PC-9 (cell line): ENCODE measurements at places on chromosomes 7 and 10. TPM values are rescaled to one million over a fixed set of nuclear protein-coding genes. Genes with fewer than 3 reads are reported as not detected.

DNA sequence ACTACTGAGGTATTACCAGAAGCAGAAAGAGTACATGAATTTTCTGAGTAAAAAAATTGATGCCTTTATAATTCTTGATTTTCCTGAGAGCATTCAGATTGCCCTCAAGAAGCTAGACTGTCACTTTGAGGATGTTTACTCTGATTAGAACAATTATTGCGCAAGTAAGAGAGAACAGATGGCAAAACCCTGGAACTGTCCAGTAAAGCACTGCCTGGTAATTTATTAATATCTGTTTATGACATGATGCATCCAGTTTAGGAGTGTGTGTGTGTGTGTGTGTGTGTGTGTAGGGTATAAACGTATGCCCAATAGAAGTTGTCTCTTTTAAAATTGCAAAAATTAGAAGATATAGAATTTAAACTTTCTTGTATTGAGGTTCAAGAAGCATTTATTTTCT, 379.7 kb downstream of the PHTF2 start:
- no peaks in the 10 kb centered on the region for H3K4me1 ChIP-seq
- peaks cover 9% of the 10 kb centered on the region; the same call in 1 of the 2 replicates for H3K27me3 ChIP-seq
- H3K36me3 ChIP-seq, result no peaks in the 10 kb centered on the region
- no peak overlapping the region for H3K27ac ChIP-seq
- no peak for DNase-seq

GRCh38 chr7:4017785-4018184, 664.3 kb upstream of the FOXK1 start:
- no peak overlapping the region for H3K27ac ChIP-seq
- no peak for DNase-seq
- H3K36me3 ChIP-seq, result no peaks in the 10 kb centered on the region
- no peak overlapping the region for H3K4me3 ChIP-seq
- H3K27me3 ChIP-seq, result peaks cover 98% of the 10 kb centered on the region

DNA sequence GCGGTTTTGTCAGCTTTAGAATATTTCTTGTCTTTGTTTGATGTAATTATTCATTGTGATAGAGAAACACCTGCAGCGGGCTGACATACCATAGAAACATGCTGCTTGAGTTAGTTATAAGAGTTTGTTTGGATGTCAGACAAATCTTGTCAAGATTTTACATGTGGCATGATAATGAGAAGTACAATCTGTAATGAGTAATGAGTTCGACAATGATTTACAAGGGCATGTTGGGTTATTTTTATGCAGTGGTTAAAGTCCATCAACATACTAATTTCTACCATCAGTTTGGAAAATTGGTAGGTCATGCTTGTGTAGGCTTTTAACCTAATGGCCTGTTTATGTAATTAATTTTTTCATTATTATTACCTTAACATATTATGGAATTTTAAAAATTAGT, 31.3 kb downstream of the FZD1 start:
- H3K27me3 ChIP-seq, result no peaks in the 10 kb centered on the region
- no peaks in the 10 kb centered on the region for H3K36me3 ChIP-seq
- H3K27ac ChIP-seq, result no peak overlapping the region

GRCh38 chr10:8296090-8296733, 241.7 kb downstream of the GATA3 start:
- no peak overlapping the region for H3K27ac ChIP-seq
- H3K4me3 ChIP-seq, result no peak overlapping the region
- no peak for DNase-seq
- no peaks in the 10 kb centered on the region for H3K4me1 ChIP-seq
- H3K27me3 ChIP-seq, result no peaks in the 10 kb centered on the region

DNA sequence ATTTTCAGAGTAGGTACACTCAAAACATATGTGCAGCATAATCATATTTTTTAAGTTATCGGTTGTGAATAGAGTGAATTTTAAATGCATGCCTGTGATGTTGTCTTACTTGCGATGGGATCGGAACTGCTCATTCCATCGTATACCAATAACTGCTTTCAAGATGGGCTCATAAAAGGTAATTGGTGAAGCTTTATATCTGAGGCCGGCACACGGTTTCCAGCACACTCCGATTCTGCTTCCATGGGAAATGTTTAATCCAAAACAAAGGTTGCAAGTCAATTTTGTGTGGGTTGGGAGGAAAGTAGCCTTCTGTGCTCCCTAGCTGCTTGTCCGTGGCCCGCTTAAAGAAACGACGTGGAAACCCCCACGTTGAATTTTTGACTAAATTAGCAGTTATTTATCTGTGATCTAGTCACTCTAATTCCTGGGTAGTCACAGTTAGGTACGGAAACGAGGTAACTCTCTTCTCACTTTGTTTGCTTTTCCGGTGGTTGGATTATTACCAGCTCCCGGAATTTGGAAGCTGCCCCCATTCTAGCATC, 10.1 kb upstream of the CELF2 start:
- no peak overlapping the region for H3K27ac ChIP-seq
- no peak for DNase-seq
- no peak overlapping the region for H3K4me3 ChIP-seq
- peaks cover 34% of the 10 kb centered on the region for H3K27me3 ChIP-seq
- H3K4me1 ChIP-seq, result no peaks in the 10 kb centered on the region
- no peaks in the 10 kb centered on the region for H3K36me3 ChIP-seq

DNA sequence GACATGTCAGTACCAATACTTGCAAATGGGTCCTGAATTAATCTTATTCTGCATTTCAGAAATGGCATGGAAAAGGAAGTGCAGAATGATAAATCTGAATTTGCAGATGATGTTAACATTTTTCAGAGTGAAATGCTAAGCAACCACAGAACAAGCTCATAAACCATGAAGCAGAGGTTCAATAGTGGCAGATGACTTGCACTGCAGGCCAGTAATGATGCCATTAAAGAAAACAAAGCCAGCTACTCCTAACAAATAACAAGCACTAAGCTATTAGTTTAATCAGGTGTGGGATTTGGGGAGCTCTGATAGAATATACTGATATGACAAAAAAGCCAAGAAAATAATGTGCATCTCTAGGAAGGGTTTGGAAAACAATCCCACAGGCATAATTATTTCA, 85.4 kb downstream of the FAM13C start:
- no peak for DNase-seq
- no peak overlapping the region for H3K4me3 ChIP-seq

DNA sequence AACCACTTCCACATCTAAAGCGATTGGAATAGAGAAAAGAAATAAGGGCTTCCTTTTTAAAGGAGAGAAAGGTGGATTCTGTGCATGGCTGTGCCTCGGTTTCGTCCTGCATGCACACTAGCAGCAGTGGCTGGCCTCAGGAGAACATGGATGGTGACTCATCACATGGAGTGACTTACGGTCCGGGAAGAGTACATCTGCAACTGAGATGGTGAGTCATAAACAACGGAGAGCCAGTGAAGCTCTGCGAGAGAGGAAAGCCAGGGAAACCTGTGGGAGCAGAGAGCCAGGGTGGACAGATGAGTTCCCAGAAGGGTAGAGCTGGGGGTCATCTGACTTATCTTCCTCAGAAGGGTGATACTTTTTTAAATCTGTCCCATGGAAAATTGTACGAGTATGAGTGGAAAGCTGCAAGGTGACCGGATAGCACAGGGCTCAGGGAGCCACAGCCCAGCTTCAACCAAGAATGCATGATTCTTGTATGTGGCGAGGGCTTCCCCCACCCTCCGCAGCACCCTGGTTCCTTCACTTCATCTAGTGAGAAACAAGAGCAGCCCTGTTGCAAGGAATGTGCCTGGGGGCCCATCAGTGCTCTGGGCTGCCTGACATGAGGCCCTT, 259.1 kb downstream of the KLF6 start:
- H3K36me3 ChIP-seq, result no peaks in the 10 kb centered on the region
- peaks cover 4% of the 10 kb centered on the region; the same call in 1 of the 2 replicates for H3K4me1 ChIP-seq
- DNase-seq, result peak; percentile 71
- H3K4me3 ChIP-seq, result no peak overlapping the region
- no peaks in the 10 kb centered on the region for H3K27me3 ChIP-seq
- 0 out of 2 replicates have a peak overlapping the region, but pooled peaks have one; percentile 21 for H3K27ac ChIP-seq

PURB gene
- total RNA-seq, result 33.1 and 38.2 TPM in 2 replicates

GRCh38 chr7:129376076-129376777, 58.0 kb upstream of the STRIP2 start:
- no peak overlapping the region for H3K27ac ChIP-seq
- H3K4me1 ChIP-seq, result peaks cover 11% of the 10 kb centered on the region
- H3K27me3 ChIP-seq, result no peaks in the 10 kb centered on the region
- no peak for DNase-seq

MCM7 gene
- total RNA-seq, result 195 and 238 TPM in 2 replicates

DNA sequence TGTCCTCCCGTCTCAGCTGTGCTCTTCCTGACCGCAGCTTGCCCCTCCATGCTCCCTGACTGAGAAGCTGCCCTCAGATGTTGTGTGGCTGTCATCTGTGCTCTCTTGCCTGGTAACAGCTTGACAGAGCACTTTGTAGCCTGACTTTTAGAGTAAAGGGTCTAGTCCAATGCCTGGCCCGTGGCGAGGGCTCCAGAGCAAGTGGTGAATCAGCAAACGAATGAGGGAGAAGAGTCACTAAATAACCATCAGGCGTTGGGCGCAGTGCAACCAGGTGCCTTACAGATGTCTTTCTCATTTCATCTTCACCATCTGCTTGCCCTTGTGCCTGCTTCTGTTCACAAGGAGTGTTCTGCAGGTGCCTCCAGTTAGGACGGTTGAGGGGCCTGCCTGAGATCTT, 45.6 kb downstream of the MKI67 start:
- no peaks in the 10 kb centered on the region for H3K27me3 ChIP-seq
- H3K4me3 ChIP-seq, result no peak overlapping the region
- H3K27ac ChIP-seq, result no peak overlapping the region
- H3K36me3 ChIP-seq, result no peaks in the 10 kb centered on the region

GRCh38 chr10:71614946-71615345, 104.6 kb downstream of the C10orf105 start:
- no peak overlapping the region for H3K27ac ChIP-seq
- H3K27me3 ChIP-seq, result no peaks in the 10 kb centered on the region
- no peak overlapping the region for H3K4me3 ChIP-seq
- DNase-seq, result no peak
- peaks cover 46% of the 10 kb centered on the region for H3K4me1 ChIP-seq

DNA sequence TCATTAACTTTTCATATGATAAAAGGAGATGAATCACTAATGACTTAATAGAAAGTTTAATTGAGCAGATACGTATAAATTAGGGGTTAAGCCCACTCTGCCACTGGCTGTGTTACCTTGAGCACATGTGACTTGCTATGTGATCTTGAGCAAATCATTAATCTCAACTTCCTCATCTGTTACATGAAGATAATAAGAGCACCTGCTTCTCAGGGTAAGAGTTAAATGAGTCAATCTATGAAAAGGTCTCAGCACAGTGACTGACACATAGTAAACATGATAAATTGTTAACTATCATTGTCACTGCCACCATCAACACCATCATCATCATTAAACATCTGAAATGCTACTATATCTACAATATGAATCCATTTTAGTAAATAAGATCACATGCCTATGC, 110.8 kb downstream of the TPK1 start:
- DNase-seq, result no peak
- H3K4me3 ChIP-seq, result no peak overlapping the region
- H3K36me3 ChIP-seq, result no peaks in the 10 kb centered on the region

DNA sequence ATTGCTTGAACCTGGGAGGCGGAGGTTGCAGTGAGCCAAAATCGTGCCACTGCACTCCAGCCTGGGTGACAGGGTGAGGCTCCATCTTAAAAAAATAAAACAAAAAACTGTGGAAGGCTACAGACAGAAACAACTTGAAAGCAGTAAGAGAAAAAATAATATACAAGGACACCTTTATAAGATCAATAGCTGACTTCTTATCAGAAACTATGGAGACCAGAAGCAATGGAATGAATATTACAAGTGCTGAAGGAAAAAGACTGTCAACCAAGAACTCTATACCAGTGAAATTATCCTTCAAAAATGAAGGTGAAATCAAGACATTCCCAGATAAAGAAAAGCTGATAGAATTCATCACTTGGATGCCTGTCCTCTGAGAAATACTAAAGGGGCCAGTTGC, 49.0 kb downstream of the RBAK start:
- H3K27me3 ChIP-seq, result peaks cover 31% of the 10 kb centered on the region
- H3K4me3 ChIP-seq, result no peak overlapping the region
- H3K4me1 ChIP-seq, result no peaks in the 10 kb centered on the region
- no peaks in the 10 kb centered on the region for H3K36me3 ChIP-seq
- no peak overlapping the region for H3K27ac ChIP-seq
- no peak for DNase-seq

ARF5 gene
- 227 and 299 TPM in 2 replicates for total RNA-seq

GRCh38 chr10:75401569-75402485, at the start of gene ZNF503:
Gene ZNF503 (minus strand): TSS chr10:75401764. CDS start chr10:75401419, 345 bp downstream.
- DNase-seq, result peak; percentile 92
- H3K4me1 ChIP-seq, result peaks cover 8% of the 10 kb centered on the region
- H3K27me3 ChIP-seq, result no peaks in the 10 kb centered on the region
- H3K27ac ChIP-seq, result peak within 1 kb of the TSS; percentile 90

- H3K4me1 ChIP-seq, result peaks cover 19% of the 10 kb centered on the region
- peak overlapping the region; percentile 87; the same call in 1 of the 2 replicates for H3K27ac ChIP-seq
- H3K36me3 ChIP-seq, result no peaks in the 10 kb centered on the region
- no peaks in the 10 kb centered on the region for H3K27me3 ChIP-seq
Measured at GRCh38 chr7:81075150-81075549, 156.3 kb upstream of the SEMA3C start.
